ENCODE measurements at places on chromosomes 12 and 14.

- DNase-seq: no peak
Measured at GRCh38 chr14:20468764-20469241, 403 bp upstream of the PNP start.

- DNase-seq: no peak
Measured at GRCh38 chr12:65977384-65977783, 153.1 kb downstream of the HMGA2 start.

DNA sequence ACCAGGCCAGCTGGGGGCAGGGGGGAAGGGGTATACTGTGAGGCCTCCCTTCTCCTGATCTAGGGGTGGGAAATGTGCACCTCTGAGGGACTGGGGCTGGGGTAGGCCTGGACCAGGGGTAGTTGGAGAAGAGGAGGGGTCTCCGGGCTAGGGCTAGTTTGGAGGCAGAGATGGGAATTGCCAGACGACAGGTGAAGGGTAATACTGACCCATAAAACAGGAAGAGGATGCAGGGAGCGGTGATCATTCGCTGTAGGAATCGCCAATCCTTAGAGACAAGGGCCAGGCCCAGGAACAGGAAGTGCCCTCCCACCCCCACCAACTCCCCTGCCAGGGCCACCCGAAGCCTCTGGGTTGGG, 4.4 kb downstream of the SLC22A17 start:
- DNase-seq: no peak

DNA sequence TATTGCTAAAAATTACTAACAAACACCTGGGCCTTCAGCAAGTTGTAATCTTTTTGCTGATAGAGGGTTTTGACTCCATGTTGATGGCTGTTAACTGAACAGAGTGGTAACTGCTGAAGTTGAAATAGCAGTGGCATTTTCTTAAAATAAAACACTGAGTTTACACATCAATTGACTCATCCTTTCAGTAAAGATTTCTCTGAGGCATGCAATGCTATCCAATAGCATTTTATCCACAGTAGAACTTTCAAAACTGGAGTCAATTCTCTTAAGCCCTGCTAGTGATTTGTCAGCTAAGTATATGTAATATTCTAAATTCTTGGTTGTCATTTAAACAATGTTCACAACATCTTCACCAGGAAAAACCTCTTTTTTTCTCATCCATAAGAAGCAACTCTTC, 59.5 kb downstream of the CMAS start:
- DNase-seq: no peak

DNA sequence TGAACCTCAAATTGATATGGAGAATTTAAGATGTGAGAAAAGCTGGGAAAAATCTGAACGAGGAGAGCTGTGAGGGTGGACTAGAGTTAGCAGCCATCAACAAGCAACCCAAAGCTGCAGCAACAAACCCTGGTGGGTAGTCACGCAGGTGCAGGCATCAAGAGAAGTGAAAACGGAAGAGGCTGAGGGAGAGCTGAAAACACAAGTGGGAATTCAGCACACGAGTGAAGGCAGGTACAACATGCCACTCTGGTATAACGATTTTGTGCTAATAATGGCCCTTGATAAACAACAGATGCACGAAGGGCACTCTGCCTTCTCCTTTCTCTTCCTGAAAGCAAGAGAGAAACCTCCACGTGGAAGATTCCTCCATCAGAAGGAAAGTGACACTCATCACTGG, 11.5 kb downstream of the TCL1B start:
- no peak for DNase-seq

DNA sequence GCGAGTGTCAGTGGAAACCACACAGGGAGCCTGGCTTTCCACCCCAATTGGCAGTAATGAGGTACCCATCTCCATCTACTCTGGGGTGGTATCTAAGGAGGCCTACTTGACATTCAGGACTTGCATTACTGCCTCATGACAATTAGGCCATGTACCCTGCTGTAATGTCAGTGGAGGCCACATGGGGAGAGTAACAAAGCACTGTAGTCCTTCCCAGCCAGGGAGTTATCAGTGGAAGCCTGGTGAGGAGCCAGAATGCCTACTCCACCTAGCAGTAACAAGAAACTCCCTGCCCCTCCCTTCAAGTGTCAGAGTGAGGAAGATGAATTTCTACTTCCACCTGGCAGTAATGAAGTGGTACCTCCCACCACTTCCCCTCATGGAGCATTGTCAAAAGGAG, 12.5 kb downstream of the TIMM9 start:
- no peak for DNase-seq

GRCh38 chr12:89389755-89390661, 37.7 kb upstream of the DUSP6 start:
- no peak for DNase-seq

DNA sequence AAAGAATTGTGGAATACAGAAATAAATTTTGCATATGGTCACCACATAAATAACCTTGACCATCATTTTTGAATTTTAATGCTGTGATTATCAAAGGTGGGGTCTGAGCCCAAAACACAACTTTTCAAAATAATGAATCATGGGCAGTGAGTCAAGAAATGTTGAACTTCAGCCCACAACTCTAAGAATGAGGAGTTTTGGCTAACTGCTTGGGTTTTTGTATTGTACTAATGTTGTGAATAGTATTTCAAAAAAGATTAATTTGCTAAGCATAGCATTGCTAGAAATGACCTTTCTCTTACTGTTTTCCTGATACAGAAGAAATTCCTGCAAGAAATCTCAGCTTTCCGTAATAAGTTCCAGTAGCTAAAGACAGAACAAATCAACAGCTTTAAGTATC, 24.4 kb upstream of the YARS2 start:
- DNase-seq: no peak

DNA sequence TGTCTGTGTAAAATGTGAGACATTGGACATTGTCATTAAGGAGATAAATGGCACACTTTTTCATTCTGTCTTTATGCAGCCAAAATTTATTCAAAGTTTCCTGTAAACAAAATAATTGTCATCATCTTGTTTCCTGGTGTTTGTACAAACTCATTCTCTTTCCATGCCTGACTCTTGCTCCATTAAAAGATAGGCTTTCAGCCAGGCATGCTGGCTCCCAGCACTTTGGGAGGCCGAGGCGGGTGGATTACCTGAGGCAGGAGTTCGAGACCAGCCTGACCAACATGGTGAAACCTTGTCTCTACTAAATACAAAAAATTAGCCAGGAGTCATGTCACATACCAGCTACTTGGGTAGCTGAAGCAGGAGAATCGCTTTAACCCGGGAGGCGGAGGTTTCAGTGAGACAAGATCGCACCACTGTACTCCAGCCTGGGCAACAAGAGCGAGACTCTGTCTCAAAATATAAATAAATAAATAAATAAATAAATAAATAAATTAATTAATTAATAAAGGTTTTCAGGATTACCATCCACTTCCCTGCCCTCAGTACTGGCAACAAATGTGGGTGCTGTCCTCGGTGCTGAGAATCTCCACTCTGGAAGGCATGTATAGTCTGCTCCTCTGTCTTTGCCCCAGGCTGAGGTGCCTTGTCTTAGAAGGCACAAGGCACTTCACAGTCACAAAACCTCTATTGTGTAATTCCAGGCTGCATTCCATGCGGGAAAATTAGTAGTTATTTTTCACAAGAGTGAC, 83.2 kb downstream of the PAH start:
- DNase-seq: no peak

DNA sequence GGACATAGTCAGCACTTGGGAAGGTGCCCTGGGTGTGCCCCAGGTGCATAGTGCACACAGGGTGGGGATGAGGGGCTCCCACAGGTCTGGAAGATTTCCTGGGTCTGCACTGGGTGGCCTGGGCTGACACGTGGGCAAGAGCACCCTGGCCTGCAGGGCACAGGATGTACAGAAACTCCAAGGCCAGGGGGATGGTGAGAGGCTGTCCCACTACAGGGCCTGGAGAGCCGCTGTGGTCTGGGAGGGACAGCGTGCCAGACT, 35.8 kb upstream of the PPP1R13B start:
- DNase-seq: no peak
